ENCODE measurements at places on chromosomes 1 and 21.

GRCh38 chr21:42632336-42632751 lies 21.1 kb upstream of the PDE9A start:
- no peak for DNase-seq

- DNase-seq, result no peak
These were observed 184.9 kb downstream of the NCAM2 start for GRCh38 chr21:21183092-21183491.

GRCh38 chr1:248857749-248858095 lies 1.2 kb downstream of the ZNF692 start:
- DNase-seq, result no peak

GRCh38 chr1:228751360-228752098 lies 16.2 kb downstream of the RHOU start:
- no peak for DNase-seq

DNA sequence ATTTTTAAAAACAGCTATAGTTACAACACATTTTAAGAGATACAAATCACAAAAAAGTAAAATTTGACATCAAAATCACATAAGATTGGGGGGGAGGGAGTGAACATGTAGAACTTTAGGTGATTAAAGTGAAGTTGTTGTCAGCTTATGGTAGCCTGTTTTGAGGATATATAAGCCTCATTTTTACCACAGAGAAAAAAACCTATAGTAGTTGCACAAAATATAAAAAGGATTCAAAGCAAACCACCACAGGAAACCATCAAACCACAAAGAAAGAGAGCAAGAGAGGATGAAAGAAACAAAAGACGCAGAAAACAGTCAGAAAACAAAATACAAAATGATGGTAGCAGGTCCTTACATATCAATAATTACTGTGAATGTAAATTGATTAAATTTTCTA lies 291.9 kb upstream of the DEPDC1 start:
- DNase-seq, result no peak

GRCh38 chr1:30888975-30889374 lies 19.6 kb downstream of the SDC3 start:
- DNase-seq, result no peak

DNA sequence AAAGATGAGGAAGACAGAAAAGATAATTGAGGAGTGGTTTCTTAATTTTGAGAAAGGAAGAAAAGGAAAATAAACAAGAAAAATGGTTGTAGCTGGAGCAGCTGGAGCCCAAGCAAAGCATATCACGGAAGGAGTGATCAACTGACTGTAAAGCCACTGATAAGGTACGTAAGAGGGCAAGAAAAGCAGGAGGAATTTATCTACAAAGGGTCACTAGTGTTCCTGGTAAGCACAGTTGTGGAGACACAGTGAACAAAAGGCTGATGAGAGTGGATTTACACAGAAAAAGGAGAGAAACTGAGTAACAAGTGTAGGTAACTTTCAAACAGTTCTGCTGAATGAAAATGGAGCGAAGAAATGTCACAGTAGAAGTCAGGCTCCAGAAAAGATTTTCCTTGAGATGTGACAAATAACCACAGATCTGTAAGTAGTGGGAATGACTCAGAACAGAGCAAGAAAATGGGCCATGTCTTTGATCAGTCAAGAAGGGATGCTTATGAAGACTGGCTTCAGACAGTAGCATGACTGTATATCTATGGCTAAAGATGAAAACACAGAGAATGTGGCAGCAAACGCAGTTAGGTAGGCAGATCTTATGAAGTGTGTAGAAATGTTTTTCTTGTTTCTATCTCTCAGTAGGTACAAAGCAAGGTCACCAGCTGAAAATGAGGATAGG lies 45.6 kb upstream of the RBM34 start:
- DNase-seq, result peak; percentile 20

DNA sequence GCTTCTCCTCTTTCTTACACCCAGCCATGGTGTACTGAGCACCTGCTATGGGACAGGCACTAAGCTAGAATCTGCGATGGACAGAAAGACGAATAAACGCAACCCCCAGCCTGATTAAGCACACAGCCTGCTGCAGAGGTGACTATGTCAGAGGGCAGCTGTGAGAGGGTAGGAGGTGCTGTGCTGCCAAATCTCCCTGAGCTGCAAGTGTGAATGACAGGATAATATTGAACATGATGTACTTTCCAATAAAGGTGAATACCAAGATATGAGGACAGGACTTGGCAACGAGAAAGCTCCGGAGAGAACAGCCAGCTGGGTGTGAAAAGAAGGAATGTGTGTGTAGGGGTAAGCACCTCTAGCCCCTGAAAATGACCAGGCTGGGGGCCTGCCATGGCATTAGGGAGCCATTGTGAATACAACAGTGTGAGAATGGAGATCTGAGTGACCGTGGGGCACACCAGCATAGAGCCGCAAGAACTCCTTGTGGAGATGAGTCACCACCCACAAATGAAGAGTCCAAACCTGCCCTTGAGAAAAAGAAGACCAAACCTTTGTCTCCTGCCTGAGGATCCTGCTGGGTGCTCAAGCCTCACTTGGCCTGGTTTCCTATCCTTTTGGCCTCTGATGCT lies 83.0 kb upstream of the ATF3 start:
- no peak for DNase-seq

All from activated CD4-positive, alpha-beta T cell treated with anti-CD3 and anti-CD28 coated beads for 48 hours (primary cell).